NCI-H1436 (cell line): ENCODE measurements at places on chromosomes 5 and 9.

DNA sequence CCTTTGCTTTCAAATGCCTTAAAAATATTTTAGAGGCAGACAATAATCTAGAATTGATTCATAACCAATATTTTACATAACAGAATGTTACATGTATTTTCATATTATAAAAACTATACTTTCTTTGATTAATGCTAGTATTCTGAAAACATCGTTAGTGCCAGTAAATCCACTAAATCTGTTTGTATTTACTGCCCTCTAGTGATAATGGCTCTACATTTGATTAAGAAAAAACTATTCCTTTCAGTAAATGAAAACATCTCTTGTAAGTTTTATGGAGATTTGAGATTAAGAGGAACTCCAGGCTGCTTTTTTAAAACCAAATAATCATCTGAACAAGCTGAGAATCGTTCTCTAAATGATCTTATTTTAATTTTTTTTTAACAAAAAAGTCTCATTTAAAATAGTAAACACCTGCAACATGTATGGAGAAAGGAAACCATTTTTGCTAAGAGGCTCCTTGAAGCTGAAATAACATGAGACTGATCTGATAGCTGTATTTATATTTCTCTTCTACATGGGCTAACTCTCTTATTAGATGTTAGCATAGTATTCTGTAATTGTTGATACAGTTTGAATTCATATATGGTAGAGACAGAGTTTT, 424.7 kb downstream of the RAB3C start:
- no peak for DNase-seq

DNA sequence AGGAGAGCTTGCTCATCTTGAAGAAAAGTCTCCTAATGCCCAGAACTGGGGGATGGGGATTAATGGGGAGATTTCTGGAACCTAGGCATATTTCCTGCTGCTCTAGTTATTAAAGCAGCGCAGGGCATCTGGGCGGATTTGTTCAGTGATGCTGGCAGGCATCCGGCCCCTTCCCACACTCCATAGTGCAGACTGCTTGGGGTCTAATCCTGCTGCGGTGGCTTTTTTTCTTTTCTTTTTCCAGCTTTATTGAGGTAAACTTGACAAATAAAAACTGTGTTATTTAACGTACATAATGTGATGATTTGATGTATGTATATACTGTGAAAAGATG, 30.7 kb downstream of the PPARGC1B start:
- DNase-seq: no peak

- no peak for DNase-seq
Observed at GRCh38 chr9:20125727-20126126, 336.9 kb upstream of the SLC24A2 start.

GRCh38 chr5:57174890-57175510, 1.1 kb downstream of the GPBP1 start:
- no peak for DNase-seq

DNA sequence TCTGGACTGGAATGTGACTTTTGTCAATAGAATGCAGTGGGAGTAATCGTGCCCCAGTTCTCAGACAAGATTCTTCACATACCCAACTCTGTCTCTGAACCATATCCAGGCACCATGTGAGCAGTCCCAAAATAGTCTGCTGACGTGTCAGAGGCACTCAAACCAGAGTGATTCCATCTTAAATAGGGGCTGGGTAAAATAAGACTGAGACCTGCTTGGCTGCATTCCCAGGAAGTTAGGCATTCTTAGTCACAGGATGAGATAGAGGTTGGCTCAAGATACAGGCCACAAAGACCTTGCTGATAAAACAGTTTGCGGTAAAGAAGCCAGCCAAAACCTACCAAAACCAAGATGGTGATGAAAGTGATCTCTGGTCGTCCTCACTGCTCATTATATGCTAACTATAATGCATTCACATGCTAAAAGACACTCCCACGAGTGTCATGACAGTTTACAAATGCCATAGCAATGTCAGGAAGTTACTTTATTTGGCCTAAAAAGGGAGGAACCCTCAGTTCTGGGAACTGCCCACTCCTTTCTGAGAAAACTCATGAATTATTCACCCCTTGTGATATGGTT, 16.9 kb upstream of the PLCXD3 start:
- DNase-seq: no peak

DNA sequence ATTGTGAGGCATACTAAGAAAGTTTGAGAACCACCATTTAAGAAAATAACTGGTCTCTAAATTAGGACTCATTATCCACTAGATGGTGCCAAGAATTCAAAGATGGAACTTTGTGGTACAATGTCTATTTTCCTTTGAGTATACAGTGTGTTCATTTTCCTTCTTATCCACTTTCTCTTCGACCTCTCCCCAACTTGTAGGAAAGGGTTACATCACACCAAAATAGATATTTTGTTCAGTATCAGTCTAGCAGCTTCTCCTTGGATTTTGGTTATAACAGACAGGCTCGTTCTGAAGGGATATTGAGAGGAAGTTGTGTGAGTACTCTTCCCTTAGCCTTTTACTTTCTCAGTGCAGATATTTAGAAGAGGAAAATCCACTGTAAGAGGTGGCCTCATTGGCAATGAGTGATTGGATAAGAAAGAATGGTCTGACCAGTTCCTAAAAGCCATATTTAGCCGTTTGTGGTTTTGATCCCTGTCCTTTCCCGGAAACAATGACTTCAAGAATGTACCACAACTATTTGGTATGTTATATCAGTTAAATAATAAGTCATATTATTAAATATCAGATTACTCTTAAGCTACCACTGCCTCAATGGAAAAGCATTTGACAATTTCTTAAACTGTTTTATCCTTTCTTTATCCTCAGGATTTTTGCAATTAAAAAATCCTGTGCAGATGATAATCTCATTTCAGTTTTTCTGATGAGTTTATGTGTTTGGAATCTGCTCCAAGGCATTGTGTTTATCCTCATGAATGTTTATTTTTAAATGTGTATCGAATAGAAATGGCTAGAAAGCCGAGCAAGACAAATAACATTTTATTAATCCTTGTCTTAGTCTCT, 69.0 kb upstream of the GRAMD2B start:
- DNase-seq: no peak

- DNase-seq: no peak
Observed at GRCh38 chr5:150853561-150853960, 7.2 kb downstream of the IRGM start.

DNA sequence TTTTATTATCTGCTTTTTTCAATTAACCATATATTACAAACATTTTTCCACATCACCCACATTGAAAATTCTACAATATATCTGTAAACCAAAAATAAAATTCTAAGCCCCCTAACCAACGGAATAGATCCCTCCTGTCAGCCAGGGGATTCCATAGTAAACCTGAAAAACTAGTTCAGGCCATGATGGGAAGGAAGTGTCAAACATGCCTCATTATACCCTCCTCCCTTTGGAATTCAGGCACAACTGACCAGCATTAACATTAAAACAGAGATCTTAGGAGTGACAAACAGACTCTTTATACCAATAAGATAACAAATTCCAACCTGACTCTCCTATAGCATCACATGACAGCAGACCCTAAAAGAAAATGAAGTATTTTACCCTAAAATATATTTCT, 113.7 kb upstream of the DMRT1 start:
- DNase-seq: no peak

DNA sequence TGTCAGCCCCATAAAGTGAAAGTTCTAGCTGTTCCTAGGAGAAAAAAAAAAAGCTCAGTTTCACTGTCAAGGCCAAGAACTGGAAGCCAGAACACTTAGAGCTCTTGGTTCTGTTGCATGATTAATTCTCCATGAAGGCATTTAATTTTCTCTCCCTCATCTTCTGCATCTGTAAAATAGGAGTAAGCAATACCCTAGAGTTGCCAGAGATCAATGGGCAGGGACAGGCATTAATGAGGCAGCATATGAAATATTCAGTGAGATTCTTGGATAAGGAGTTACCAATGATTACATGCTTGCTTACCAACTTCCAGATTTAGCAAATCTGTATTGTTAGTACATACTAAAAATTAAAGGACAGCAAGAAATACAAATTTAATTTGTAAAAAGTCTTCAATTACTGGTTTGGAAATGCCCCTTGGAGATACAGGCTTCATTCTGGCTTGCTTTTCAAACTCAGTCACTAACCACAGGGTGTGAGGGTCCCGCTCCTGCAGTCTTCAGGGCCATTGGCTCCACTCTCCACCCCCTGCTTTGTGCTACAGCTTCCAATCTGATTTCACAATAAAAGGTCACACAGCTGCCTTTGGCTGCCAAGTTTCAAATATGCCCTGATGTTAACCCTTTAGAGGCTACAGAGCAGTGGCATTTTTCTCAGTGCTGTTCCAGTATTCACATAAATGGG, 624.6 kb downstream of the BNC2 start:
- DNase-seq: no peak

- DNase-seq: peak; percentile 63
Observed at GRCh38 chr9:17063535-17064135, 71.2 kb upstream of the CNTLN start.

GRCh38 chr5:151037561-151038411, 17.4 kb downstream of the GPX3 start:
- DNase-seq: no peak

- no peak for DNase-seq
Observed at GRCh38 chr5:44605926-44606325, 202.8 kb upstream of the MRPS30 start.

- no peak for DNase-seq
Observed at GRCh38 chr9:110443146-110443865, 105.6 kb upstream of the TXNDC8 start.

- DNase-seq: no peak
Observed at GRCh38 chr9:15253197-15253596, 53.8 kb downstream of the TTC39B start.

- no peak for DNase-seq
Observed at GRCh38 chr9:124555043-124555442, 47.8 kb upstream of the NR5A1 start.

DNA sequence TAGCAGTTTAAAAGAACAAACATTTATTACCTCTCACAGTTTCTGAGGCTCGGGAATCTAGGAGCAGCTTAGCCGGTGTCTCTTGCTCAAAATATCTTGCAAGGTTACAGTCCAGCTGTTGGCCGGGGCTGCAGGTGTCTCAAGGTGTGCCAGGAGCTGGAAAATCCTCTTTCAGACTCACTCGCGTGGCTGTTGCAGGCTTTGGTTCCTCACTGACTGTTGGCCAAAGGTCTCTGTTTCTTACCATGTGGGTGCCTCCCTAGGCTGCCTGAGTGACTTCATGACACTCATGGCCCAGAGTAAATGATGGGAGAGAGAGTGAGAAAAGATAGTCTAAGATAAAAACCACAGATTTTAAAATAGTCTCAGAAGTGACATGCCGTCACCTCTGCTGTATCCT, 43.8 kb downstream of the AOPEP start:
- DNase-seq: no peak

DNA sequence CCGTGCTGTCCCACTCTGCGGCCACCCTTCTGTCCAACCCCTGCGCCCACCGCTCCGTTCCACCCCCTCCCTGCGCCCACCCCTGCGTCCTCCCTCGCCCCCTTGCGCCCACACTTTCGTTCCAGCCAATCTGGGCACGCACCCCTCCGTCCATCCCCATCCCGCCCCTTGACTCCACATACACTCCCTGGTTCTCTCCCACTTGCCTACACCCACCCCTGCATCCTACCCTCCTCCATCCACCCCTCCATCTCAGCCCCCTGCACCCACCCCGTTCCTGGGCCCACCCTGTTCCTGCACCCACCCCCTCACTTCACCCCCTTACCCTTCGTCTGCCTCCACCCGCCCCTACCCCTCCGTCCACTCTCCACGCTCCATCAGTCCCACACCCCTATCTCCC, 7.0 kb downstream of the ADAMTS13 start:
- no peak for DNase-seq

DNA sequence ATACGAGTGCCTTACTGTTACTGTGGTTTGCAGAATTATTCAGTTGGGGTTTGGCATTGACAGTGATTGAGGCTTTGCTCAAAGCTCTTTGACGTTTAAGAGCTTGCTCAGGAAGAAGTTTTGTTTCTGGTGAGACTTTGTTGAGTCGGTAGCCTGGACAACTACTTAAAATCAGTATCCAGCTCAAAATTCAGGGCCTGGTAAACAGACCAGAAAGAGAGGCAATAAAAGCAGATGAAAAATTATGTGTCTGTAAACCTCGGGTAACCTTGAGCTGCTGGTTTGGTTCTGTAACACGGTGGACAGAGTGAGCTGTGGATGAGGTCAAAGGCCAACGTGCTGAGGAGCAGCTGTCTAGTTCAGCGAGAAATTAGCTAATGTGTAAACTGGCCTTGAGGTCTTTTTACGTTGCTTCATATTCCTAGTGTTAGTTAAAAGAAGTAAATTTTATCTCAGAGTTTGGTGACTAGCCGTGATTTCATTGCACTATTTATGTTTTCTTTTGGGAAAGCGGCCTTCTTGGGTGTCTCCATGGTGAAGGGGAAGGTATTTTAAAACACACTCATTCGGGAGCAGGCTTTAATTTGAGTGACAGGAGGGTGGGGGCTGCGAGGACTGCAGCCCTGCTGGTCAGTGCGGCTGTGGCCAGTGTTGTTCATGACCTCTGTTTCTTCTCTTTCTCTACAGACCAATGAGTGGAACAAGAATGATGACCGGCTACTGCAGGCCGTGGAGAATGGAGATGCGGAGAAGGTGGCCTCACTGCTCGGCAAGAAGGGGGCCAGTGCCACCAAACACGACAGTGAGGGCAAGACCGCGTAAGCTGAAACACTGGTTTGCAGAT, 82.0 kb upstream of the TTC23L start:
- DNase-seq: no peak

GRCh38 chr5:35799753-35800152, 56.9 kb upstream of the IL7R start:
- no peak for DNase-seq

- DNase-seq: no peak
Observed at GRCh38 chr5:1107167-1108022, 4.5 kb downstream of the SLC12A7 start.

DNA sequence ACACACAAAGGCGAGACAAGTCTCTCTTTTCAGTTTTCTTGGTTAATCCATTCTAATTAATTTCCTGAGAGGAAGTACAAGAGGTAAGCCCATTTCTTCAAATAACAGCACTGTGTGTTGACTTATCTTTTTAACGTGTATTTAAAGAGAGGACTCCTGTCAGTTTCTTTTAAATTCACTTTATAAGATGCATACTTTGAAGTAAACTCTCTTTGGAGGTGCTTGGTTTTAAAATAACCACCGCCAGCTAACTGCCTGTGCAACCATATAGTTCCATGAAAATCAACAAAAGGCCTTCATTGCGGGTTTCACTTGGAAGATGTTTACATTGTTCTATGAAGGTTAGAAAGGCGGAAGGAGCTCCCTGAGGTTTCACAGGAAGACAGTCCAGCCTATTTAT, 13.1 kb upstream of the SERINC5 start:
- DNase-seq: no peak

- DNase-seq: no peak
Observed at GRCh38 chr9:73180403-73180802, 28.7 kb downstream of the ANXA1 start.

GRCh38 chr5:151221574-151221973, 2.3 kb downstream of the CCDC69 start:
- DNase-seq: no peak

DNA sequence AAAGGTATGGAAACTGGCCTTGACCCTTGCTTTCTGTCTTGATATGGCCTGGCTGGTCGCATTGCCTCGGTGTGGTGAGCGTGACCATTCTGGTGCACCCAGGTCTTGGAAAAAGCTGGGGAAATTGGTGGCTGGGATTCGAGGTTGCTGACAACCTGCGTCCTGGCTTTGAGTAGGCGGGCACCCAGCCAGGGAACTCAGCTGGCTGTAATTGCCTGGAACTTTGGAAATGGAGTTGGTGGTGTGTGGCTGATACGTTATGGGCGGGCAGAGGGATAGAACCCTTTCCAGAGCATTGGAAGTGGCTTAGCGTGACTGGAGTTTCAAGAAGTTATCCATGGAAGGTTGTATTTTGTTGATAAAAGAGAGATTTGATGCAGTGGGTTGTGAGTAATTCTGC, 35.2 kb downstream of the KCNMB1 start:
- DNase-seq: no peak
